ENCODE measurements at places on chromosomes 16 and 17.

DNA sequence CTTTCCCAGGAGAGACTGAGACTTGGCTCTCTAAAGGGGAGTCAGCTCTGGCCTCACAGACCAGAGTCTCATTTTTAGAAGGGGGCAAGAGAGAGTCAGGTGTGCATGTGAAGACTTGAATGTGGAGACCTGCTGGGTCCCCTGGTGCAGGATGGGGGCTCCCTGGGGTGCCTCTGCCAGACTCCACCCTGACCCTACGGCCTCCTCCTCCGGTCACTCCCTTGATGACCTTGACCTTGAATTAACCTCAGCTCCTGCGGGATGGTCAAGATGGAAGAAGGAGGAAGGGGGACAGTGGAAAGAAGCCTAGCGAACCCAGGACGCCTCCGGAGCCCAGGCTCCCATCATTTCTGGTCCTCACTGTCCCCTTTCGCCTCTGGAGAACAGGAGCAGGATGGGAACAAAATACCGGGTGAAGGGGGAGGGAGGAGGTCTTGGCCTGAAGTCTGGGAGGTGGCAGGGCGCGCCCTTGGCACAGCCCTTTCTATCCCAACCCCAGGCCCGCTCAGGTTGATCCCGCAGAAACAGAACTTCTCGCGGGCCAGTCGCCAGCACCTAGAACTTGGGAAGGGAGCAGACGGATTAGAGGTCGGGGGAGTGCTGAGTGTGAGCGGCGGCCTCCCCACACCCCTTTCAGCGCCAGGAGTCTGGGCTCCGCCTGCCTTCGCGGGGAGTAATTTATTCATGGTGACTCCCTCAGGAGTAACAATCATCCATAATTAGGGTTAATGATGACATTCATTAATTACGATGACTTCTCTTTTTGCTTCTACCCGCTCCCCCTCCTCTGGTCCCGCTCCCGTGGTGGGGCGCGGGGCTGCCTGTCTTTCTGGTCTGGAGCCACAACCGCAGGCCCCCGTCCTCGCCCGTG is 1.6 kb downstream of the STAC2 start:
- DNase-seq = no peak

- no peak for DNase-seq
These were observed 93.4 kb upstream of the CBX4 start for GRCh38 chr17:79932451-79933306.

- no peak for DNase-seq
These were observed 110.7 kb upstream of the HLF start for GRCh38 chr17:55154101-55154500.

DNA sequence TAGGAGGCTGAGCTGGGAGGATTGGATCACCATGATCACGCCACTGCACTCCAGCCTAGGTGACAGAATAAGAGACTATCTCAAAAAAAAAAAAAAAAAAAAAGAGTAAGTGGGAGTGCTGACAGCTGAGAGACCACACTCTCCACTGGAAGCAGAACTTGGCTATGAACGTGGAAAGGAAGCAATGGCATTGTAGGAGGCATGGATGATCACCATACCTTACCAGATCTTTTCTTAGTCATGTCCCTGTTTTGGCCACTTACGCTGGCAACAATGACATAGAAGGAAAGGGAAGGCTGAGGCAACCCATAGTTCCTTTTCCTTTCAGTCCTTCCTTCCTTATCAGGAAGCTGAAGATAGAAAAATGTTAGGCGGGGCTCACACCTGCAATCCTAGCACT is 3.7 kb upstream of the ATP1B2 start:
- no peak for DNase-seq

GRCh38 chr16:31194898-31195297 is 7.7 kb downstream of the PYCARD start:
- no peak for DNase-seq

- DNase-seq = no peak
These were observed 12.4 kb downstream of the MMD start for GRCh38 chr17:55409030-55409800.

- DNase-seq = no peak
These were observed 504 bp downstream of the MAZ start for GRCh38 chr16:29806641-29807425.

- DNase-seq = no peak
These were observed 22.0 kb upstream of the CCL1 start for GRCh38 chr17:34384822-34385605.

DNA sequence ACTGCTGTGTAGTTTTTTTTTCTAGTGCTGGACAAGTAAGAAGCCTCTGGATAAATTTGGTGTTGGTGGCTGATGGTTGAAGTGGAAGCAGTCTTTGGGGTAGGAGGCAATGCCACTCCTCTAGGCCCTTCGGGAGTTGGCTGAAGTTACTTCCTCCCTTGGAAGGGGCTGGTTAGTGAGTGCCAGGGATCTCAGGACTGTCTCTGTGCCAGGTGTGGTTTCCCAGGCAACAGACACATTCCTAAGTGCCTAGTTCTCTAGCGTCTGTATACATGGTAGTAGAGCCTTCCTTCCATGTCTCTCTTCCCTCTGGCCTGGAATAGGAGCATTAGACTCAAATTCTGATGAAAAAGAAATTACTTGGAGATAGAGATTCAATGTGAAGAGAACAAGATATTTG is 15.3 kb downstream of the TMEM98 start:
- DNase-seq = no peak

DNA sequence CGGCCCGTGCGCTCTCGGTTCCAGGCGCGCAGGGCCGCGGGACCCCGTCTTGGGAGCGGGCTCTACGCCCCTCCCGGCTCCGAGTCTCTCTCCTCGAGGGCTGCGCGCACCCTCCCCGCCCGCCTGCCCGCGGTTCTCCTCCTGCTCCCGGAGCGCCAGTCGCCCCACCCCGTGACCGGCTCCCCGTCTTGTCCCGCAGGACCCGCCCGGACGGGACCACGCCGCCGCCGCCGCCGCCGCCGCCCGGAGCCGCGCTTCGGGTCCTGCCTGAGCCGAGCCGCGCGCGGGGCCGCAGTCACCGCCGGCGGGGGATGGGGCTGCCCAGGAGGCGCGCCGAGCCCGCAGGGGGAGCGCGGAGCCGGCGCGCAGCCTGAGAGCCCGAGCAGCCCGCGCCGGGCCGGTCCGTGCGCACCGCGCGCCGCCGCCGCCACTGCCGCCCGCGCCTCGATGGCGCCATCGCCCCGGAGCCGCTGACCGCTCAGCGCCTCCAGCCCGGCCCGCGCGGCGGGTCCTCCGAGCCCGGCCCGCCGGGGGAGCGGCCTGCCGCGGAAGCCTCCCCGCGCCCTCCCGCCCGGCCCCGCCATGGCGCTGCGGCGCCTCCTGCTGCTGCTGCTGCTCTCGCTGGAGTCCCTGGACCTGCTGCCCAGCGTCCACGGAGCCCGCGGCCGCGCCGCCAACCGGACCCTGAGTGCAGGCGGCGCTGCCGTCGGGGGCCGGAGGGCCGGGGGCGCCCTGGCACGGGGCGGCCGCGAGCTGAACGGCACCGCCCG is at the start of gene SHISA6:
SHISA6 (plus strand) TSS at position 373 of the 770 bp plus-strand sequence.
- DNase-seq = no peak

DNA sequence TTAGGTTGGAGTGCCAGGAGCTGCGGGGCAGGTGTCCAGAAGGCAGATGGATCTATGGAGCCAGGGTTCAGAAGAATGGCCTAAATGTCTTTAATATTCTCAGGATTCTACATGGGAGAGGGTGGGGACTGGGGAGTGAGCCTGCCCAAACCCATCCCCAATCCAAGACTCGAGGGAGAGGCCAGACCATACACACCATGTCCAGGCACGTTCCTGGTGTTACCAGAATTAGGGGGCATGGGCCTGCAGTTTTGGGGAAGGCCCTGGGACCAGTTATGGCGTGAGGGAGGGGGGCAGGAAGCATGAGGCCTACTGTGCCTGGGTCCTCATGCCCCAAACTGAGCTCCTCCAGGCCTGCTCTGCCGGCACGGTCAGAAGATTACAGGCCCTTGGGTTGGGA is 1.9 kb downstream of the TAX1BP3 start:
- no peak for DNase-seq

DNA sequence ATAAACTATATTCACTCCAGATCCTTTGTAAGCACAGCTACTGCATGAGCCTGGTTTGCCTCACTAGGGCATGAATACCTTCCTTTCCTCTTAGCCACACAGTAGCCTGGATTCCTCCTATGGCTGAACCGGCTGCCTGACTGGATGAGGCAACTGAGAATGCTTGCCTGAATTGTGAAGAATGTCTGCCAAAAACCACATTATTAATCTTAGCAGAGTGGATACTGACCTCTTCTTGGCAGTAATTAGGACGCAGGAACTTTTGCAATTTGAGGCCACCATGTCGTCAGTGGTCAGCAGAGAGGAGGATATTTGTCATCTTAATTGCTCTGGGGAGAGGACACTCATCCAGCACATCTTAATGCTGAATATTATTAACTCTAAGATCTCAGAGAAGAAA is 651.8 kb upstream of the GOT2 start:
- DNase-seq = no peak

DNA sequence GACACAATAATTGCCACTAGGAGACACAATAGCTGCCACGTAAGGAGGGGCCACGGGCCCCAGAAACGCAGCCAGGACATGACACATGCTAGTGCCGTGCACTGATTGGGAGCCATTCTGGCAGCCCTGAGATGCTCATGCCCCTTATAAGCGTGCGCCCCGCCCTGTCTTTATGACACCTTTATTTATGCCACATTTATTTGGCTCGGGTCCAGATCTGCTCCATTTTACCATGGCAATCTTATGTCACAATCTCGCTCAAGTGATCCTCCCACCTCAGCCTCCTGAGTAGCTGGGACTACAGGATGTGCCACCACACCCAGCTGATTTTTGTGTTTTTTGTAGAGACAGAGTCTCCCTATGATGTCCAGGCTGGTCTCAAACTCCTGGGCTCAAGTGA is 43.8 kb upstream of the NF1 start:
- DNase-seq = no peak

DNA sequence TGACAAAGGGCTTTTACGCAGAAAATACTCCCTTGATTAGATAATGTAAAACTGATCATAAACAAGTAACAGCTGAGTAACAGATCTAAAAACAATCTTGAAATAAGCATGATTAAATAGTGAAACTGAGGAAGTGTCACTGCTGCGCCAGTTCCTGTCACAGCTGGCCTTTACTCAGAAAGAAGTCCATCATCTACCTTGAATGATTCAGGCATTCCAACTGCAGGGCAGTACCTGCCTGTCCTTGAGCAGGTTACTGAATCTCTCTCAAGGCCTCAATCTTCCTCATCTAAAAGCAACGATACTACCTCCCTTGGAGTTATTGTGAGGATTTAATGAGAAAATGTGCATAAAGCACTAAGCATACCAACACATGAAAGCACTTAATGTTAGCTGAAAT is 12.7 kb downstream of the PHLPP2 start:
- DNase-seq = no peak

GRCh38 chr17:14360856-14361255 is 60.0 kb downstream of the HS3ST3B1 start:
- DNase-seq = no peak

DNA sequence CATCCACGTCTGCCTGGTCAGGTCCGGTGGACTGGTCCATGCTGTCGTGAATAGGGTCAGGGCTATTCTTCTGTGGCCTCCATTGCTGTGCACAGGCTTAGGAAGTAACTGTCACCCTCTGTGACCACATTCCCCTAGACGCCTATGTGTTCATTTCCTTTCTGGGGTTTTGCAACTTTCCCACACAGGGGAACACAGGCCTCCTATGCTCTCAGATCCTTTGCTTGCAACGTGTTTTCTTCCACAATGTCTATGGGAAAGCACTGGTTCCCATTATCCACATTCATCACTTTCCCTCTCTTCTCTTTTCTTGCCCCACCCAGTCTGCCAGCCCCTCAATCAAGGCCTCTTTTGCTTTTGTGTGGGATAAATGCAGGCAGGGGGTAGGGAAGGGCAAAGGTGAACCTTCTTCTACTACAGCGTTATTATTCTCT is 43.2 kb upstream of the DNAJA2 start:
- DNase-seq = peak; percentile 10

DNA sequence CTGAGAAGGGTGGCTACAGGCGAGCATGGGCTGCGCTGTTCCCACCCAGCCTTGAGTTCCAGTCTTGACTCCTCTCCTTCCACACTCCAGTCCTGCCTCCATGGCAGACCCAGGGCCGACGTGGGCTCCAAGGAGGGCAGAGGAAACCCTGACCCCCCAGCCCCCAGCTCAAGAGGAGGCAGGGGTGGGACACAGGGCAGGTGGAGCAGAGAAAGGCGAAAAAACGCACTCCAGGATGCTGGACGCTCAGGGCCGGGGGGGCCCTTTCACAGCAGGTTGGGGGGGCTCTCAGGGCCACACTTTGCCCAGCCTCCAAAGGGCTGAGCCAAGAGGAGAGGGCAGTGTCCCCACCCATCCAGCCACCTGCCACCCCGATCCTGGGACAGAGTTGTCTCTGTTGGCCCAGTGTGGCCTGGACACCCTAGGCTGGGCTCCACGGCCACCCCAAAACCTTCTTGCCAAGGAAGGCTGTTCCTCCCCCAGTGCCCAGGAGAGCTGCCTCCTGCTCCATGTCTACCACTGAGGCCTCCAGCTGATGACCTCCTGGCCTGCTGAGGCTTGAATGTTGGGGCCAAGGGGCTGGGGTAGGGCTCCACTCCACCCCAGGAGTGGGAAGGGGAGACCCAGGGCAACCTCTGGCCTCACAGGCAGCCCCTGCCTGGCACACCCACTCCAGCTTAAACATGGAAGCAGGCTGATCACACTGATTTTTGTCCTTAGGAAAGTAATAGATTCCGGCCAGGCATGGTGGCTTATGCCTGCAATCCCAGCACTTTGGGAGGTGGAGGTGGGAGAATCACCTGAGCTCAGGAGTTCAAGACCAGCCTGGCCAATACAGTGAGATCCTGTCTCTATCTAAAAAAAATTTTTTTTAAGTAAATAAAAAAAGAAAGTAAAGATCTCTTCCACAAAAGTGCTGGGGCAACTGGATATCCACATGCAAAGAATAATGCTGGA is 7.4 kb upstream of the CCDC57 start:
- no peak for DNase-seq

GRCh38 chr17:10648956-10649355 is 8.2 kb downstream of the MYH3 start:
- DNase-seq = no peak

DNA sequence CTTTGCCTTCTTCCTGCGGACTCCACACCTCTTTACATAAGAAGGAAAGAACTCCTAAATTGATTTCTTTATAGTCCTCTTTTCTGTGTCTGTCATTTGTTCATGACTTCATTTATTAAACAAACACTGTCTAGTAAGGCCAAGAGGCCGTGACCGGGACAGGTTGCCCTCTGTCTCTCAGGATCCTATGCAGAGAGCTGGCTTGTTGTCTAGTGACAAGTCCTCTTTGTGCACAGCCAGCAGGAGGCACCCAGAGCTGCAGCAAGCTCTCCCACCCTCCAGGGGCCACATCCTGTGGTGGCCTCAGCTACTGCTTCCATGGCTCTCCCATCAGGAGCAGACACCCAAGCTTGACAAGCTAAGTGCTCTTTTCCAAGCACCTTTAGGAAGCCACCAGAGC is 50.6 kb downstream of the PLD6 start:
- no peak for DNase-seq

- DNase-seq = peak; percentile 70
These were observed 30.5 kb downstream of the ITGAE start for GRCh38 chr17:3770466-3770865.

GRCh38 chr17:16889088-16889465 is 82.8 kb downstream of the TNFRSF13B start:
- DNase-seq = no peak

All from effector memory CD8-positive, alpha-beta T cell (primary cell).